ENCODE measurements at places on chromosomes 7 and 10.

- no peak for DNase-seq
These were observed 323.7 kb upstream of the ANKRD30A start for GRCh38 chr10:36801660-36802059.

DNA sequence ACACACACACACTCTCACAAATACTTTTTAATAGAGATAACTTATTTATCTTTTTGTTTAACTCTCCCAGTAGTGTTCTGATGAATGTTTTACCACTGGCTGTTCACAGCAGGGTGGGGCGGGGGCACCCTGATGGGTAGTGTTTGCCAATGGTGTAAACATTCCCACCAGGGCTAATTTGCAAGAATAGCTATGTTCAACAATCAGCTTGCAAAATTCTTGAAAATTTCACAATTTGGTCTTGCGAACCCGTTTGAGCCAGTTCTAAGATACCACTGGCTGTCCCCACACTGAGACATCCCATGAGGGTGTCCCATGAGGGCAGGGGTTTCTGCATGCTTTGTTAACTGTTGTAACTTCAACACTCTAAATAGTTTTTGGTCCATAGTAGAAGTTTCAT, 348.5 kb downstream of the CXCL12 start:
- no peak for DNase-seq

DNA sequence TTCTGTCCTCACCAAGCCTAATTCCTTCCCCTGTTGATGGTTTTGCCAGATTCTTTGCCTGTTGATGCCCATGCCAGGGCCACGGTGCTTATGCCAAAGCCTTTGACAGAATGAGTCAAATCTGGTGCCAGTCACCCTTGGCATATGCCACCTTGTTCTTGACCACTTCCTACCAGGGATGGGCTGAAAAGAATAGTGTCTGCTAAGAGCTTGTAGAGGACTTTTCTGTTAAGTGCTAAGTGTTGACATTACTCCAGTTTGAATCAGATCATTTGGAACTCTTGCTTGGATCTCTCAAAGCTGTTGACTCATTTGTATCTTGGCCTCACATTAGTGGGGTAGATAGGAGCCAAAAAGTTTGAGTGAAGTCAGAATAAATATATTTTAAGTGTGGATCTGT, 661.2 kb downstream of the AUTS2 start:
- DNase-seq: no peak

GRCh38 chr7:1018334-1018695, 26.0 kb upstream of the GPR146 start:
- DNase-seq: no peak

- no peak for DNase-seq
These were observed 221.5 kb upstream of the AOAH start for GRCh38 chr7:36945612-36946400.

- DNase-seq: no peak
These were observed 7.2 kb downstream of the BUD23 start for GRCh38 chr7:73690646-73691045.

- DNase-seq: no peak
These were observed 97.2 kb downstream of the KAT6B start for GRCh38 chr10:74923556-74923955.

DNA sequence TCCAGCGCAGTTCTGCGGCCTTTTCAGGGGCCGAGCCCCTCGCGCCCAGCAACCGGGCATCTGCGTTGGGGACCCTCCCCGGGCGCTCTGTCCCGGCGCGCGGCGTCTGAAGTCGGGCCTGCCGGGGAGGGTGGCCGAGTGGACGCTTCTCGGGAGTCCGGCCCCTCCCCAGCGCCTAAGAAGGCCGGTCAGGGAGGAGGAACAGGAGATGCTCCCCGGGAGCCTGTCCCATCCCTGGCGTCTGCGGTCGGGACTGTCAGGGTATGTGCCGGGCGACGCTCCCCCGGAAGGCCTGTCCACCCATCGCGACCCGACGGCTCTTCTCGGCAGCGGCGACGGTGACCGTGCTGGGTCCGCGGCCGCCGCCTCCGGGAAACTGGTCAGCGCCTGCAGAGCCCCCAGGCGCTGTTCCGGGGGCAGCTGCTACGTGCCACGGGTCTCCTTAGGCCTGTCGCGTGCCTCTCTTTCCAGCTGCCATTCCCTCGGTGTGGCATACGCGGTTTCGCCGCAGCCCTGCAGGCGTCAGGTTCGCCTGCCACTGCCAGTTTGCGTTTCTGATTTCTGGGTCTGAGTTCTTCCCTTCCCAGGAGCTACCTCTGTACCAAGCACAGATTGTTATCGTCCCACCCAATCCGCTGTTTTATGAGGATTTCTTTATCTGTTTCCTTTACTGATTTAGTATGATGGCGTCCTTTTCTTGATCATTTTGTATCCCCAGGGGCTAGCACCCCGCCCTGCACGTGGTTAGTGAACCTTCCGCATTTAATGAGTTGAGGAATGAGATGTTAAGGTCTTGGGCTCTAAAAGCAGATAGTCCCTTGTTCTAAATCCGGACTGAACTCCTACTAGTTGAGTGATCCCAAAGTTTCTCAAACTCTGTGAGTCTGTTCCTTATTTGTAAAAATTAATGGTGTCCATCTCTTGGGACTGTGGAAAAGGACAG, 782 bp downstream of the IFIT5 start:
- DNase-seq: peak; percentile 27

DNA sequence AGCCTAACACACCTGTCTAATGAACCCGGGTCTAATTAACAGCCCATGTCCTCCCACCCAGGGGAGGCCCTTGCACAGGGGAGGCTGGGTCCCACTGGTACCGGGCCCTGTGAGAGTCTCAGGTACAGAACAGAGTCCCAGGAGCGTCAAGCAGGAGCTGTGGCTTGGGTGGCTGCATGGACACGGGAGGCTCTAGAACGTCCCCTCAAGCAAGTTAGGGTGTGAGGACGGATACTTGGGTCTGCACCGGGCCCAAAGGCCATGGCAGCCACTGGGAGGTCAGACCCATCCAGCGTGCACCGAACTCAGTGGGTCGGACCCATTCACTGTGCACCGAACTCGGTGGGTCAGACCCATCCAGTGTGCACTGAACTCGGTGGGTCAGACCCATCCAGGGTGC, 309.7 kb downstream of the DNAJB6 start:
- no peak for DNase-seq

DNA sequence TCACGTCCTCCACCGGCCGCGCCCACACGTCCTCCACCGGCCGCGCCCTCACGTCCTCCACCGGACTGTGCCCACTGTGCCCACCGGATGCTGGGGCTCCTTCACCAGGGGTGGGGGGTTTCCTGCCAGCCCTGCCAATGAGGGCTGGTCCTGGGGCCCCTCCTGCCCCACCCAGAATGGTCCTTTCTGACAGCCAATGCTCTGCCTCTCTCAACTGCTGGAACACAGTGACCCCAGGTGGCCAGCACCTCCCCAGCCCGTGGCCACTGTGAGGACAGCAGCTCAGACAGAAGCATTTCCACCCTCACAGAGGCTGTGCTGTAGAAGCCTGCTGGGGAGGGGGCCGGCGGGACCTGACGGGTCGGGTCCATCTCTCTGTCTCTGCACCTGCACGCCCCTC, 90.1 kb upstream of the DNAAF5 start:
- DNase-seq: peak; percentile 29

DNA sequence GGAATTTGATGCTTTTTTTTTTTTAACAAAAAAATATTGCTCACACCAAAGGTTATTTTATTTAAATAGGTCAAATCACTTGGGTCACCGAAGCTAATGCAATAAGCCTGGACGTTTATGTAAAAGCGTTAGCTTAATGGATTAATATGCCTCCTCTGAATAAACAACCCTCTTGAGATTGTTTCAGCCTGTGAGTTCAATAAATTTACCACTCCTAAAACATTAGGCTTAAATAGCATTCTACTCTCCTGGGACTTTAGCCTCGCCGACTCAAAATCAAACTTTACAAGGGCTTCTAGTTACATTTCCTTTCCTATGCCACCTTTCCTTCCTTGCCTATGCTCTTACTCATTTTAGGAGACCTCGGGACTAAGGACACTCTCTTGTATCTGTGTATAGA, 79.3 kb downstream of the DNAJB9 start:
- no peak for DNase-seq

DNA sequence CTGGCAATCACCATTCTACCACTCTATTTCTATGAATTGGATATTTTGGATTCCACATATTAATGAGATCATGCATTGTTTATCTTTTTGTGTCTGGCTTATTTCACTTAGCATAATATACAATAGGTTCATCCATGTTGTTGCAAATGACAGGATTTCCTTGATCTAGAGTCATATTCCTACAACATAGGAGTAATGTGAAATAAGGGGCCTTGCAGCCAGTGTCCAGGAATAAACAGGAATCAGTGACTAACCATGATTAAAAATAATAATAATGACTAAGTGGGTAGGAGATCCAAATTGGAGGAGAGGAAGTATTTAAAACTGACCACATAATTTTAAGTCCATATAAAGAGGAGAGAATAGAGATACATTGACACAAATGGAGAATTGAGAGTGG, 49.9 kb downstream of the SCIN start:
- no peak for DNase-seq

GRCh38 chr10:86357041-86357440, 9.6 kb downstream of the GRID1 start:
- no peak for DNase-seq

- no peak for DNase-seq
These were observed 7.4 kb upstream of the TSPAN33 start for GRCh38 chr7:129136887-129137642.

DNA sequence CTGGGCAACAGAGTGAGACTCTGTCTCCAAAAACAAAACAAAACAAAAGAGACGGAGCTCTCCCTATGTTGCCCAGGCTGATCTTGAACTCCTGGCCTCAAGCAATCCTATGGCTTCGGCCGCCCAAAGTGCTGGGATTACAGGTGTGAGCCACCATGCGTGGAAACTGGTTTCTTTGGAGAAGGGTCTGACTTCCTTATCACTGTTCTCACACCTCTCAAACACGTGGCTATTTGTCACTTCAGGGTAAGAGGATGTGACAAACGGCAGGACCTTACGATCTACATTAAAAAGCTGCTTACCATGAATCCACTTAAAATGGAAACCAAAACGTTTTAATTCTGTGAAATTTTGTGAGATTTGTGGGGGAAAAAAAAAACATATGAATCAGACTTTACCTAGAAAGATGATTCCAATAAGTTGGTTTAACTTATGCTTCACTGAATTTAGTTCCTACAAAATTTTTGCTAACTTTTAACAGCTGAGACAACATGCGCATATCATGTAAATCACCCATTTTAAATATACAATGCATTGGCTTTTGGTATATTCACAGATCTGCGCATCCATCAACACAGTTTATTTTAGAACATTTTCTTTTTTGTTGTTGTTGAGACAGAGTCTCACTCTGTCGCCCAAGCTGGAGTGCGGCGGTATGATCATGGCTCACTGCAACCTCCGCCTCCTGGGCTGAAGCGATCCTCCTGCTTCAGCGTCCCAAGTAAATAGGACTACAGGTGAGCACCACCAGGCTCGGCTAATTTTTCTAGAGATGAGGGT, 18.7 kb upstream of the FOXK1 start:
- no peak for DNase-seq

DNA sequence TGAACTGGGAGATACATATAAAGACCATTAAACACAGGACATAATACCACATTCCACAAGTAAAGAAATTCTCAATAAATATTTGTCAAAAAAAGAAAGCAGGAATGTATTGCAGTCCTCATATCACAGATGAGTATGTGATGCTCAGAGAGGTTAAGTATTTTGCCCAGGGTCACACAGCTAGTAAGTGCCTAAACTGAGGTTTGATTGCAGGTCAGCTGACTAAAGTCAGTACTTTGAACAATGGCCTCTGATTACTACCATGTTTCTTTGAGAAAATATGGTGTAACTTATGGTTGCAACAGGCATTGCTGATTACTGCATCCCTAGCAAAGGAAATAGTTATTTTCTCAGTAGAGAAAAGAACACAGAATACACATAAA, 267.1 kb downstream of the ELMO1 start:
- DNase-seq: no peak

DNA sequence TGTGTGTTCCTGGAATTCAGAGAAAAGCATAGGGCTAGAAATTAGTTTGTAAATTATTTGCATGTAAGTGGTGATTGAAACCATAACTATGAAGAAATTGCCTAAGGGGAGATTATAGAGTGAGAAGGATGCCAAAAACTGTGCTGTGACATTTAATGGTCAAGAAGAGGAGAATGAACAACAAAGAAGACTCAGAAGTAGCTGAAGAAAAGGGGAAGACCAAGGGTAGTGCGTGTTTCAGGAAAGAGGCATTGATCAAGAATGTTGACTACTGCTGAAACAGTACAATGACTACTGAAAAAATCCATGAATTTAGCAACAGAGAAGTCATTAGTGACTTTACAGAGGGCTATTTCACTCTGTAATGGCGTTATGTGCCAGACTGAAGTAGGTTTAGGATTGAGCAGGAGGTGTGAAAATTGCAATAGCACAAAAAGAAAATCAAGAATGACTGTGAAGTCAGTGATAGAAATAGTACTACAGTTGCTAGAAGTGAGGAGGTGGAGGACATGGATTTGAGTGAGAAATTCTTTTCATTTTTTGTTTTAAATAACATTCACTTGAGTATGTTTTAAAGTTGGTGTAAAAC, 28.9 kb upstream of the SAMD9L start:
- DNase-seq: no peak

DNA sequence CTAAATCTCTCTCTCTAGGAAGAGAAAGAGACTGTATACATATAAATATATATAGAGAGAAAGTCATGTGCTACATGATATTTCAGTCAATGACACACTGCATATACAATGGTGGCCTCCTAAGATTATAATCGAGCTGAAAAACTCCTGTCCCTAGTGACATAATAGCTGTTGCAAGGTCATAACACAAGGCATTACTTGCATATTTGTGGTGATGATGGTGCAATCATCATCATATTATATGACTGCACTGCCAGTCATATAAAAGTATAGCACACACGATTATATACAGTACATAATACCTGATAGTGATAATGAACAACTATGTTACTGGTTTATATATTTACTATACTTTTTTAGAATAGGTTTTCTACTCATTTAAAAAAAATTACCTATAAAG, 316.7 kb downstream of the FGFR2 start:
- DNase-seq: no peak

GRCh38 chr7:10588084-10588483, 385.6 kb upstream of the PHF14 start:
- DNase-seq: no peak

GRCh38 chr7:127619681-127620405, 1.9 kb upstream of the PAX4 start:
- DNase-seq: no peak
